ENCODE measurements at places on chromosomes 6 and 20.
A peak's percentile ranks its signal among the peaks of the same experiment; 100 is the strongest.

GRCh38 chr6:141618180-141618581 is 514.5 kb upstream of the GJE1 start:
- no peak for DNase-seq

DNA sequence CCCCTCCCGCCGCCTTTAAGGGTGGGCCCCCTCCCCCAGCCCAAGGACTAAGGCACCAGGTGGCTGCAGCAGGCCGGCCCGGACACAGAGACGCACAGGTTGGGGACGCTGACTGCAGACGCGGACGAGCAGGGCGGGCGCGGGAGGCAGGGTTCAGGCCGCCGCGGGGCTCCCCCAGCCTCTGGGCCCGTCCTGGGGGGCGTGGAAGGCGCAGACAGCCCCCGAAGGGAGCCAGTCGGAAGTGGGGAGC is 9.3 kb downstream of the DUSP15 start:
- DNase-seq: no peak

DNA sequence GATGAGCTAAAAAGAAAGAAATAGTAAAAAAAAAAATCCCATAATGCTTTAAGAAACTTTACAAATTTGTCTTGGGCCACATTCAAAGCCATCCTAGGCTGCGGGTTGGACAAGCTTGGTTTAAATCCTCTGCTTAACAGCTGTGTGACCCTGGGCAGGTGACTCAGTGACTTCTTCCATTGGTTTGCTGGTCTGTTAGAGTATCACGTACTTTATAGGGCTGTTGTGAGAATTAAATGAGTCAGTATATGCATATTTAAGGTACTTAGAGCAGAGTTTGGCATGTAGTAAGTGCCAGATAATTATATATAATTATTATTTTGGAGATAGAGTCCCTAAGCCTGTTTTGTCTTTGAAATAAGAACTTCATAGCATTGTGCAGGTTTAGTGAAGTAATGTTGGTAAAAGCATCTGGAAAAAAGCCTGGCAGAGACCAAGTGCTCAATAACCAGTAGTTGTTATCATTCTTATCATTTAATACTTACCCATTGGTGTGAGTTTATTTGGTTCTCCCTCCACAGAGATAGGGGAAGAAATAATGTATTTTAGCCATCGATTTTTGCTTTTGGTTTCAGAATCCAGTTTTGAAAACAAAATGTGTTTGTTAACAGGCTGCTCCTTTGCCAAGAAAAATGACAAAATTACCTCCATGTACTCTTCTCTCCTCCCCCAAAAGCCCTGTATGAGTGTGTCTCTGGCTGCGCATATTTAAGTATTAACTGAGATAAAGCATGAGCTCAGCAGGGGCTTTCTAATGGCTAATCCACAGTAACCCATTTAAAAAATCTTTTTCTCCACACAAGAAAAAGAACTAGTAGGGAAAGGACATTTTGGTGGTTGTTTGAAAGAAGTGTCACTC is 67.2 kb downstream of the FOXO3 start:
- DNase-seq: no peak

- no peak for DNase-seq
These were observed 371.9 kb upstream of the ID4 start for GRCh38 chr6:19465256-19465655.

DNA sequence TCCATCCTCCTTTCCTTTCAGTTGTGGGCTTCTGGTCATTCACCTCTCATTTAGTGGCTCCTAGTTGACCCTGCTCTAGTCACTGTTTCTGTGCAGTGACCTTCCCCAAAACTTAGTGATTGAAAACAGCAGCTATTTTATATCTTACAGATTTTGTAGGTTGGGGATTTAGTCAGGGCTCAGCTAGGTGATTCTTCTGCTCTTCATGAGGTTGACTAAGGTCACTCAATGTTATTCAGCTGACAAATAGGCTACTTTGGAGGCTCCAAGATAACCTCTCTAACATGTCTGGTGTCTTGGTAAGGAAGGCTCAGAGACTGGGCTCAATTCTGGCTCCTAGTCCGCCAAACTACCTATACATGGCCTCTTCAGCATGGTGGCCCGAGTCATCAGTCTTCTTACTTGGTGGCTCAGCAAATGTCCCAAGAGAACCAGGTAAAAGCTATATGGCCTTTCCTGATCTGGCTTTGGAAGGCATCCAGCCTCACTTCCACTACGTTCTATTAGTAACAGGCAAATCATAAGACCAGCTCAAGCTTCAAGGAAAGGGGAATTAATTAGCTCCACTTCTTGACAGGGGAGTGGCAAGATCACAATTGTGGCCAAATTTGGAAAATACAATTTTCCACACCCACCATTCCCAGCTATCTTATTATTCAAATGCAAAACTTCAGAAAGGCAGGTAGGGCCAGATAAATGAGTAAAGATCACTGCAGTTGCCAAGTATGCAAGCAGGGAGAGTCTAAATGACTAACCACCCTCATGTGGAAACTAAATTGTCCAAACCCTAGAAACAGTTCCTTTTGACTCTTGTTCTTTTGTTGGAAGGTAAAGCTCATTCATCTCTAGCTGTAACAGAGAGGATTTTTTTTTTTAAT is 50.5 kb upstream of the LTV1 start:
- no peak for DNase-seq

- DNase-seq: no peak
These were observed 19.1 kb downstream of the ME1 start for GRCh38 chr6:83411731-83412130.

- DNase-seq: peak; percentile 67
These were observed 59.9 kb downstream of the SULF2 start for GRCh38 chr20:47725248-47725973.

- no peak for DNase-seq
These were observed 117.9 kb downstream of the SIM1 start for GRCh38 chr6:100346828-100347227.

DNA sequence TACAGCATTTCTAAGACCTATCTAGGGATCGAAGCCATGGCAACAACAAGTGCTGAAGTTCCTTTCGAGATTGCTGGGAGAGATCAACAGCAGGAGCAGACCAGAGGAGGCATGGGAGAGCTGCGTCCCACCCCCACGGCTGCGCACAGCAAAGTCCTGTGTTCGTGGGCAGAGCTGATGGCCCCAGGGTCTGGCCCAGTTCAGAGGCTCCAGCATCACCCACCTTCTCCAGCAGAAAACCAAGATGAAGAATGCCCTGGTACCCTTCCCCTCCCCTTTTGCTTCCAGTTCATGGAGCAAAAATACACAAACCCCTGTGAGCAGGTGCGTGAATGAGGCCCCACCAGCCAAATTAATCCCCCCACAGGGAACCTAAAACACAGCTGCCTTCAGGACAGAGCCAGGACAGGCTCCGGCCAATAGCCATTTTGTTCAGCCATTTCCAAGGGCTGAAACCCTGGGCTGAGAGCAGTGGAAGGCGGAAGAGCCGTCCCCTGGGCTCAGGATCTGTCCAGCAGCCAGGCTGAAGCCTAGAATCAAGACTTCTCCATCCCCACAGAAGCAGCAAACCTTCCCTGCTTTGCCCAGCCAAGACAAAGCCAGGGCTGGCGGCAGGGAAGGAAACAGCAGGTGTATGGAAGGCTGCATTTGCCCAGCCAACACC is 102.8 kb downstream of the PREX1 start:
- no peak for DNase-seq

GRCh38 chr20:45456632-45457031 is 12.9 kb upstream of the WFDC2 start:
- no peak for DNase-seq

GRCh38 chr6:113776998-113777397 is 80.1 kb upstream of the MARCKS start:
- no peak for DNase-seq

GRCh38 chr20:43909720-43910119 is 4.9 kb upstream of the TOX2 start:
- no peak for DNase-seq

DNA sequence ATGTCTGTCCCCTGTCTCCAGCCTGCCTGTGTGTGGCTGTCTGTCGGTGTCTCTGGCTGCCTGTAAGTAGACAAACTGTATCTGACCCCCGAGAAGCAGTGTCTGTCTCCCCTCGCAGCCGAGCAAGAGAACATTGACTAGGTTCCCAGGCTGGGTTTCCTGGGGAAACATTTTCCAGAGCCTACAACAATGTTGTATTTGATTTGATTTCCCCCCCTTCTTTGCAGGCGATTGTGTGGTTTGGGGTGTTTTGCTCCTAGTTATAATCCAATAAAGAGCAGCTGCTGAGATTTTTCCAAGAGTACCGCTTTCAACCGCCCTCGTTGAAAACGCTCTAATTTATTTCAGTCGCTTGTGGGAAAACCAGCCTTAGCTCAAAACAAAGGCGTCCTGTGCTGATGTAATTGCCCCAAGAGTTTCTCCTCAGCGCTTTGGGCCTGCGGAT is 92.6 kb downstream of the CDC5L start:
- DNase-seq: no peak

DNA sequence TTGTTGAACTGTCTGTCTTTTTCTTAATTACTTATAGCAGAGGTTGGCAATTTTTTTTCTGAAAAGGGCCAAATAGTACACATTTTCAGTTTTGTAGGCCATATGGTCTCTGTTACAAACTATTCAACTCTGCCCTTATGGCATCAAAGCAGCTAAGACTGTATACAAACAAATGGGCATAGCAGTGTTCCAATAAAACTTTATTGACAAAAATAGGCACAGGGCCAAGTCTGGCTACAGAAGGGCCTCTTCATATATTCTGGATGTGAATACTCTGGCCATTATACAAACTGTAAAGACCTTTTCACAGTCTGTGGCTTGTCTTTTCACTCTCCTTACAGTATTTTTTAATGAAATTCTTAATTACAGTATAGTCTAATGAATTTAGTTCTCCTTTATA is 132.1 kb downstream of the PREX1 start:
- DNase-seq: no peak

- no peak for DNase-seq
These were observed 60.5 kb upstream of the SLC22A23 start for GRCh38 chr6:3517350-3517749.

DNA sequence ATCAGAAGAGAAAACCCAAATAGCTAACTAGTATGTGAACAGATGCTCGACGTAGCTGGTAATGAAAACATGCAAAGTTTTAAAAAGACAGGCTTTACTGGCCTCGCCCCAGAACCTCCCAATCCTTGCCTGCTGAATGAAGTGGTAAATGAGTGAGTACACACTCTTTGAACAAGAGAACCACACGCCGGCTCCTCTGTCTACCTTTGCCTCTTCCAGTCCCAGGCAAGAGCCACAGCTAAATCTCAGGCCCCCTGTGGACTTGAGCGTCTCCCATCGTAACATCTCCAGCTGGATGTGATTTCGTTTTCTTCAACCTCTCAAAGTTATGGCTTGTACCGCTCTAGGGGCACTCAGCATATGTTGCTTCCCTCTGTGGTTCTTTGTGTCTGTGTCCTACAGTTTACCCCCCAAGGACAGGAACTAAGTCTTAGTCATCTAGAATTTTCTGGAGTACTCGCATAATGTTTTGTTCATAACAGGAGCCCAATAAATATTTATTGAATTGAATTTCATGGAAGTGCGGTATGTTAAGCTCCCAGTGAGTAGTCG is 153.2 kb upstream of the TAB2 start:
- no peak for DNase-seq

GRCh38 chr20:59360934-59361333 is 60.5 kb downstream of the EDN3 start:
- no peak for DNase-seq

- no peak for DNase-seq
These were observed 79.7 kb downstream of the ARMC2 start for GRCh38 chr6:108927927-108928326.

- no peak for DNase-seq
These were observed 92.1 kb upstream of the EEF1E1 start for GRCh38 chr6:8194490-8194889.
